ENCODE measurements at places on chromosomes 2 and 18.
A peak's percentile ranks its signal among the peaks of the same experiment; 100 is the strongest.

DNA sequence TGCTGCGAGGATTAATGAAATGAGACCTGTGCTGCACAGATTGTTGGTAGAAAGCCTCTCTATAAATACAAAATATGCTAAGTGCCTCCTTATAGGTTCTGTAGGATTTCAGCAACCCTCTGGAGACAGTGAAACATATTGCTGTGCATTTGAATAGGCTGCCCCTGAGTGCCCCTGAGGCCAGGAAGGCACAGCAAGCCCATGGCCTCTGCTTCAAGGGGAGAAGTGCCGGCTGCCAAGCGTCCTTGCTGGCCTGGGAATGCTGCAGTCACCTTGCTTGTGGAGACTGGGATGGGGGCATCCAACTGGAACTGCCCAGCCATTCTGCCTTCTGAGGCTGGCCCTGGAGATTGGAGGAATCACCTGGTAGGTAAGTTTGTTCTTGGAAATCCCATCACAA is 397.2 kb upstream of the SMIM21 start:
- no peak for DNase-seq

GRCh38 chr2:185219981-185220380 is 518.6 kb upstream of the FSIP2 start:
- no peak for DNase-seq

GRCh38 chr2:234682492-234683228 is 185.8 kb upstream of the ARL4C start:
- DNase-seq = no peak

- DNase-seq = no peak
Measured at GRCh38 chr2:238169708-238170251, 11.0 kb downstream of the ERFE start.

GRCh38 chr18:56112013-56112749 is 524.2 kb upstream of the TCF4 start:
- DNase-seq = no peak

- DNase-seq = no peak
Measured at GRCh38 chr2:5764041-5764440, 71.9 kb downstream of the SOX11 start.

GRCh38 chr2:4662161-4662779 is 958.9 kb downstream of the DCDC2C start:
- DNase-seq = no peak

DNA sequence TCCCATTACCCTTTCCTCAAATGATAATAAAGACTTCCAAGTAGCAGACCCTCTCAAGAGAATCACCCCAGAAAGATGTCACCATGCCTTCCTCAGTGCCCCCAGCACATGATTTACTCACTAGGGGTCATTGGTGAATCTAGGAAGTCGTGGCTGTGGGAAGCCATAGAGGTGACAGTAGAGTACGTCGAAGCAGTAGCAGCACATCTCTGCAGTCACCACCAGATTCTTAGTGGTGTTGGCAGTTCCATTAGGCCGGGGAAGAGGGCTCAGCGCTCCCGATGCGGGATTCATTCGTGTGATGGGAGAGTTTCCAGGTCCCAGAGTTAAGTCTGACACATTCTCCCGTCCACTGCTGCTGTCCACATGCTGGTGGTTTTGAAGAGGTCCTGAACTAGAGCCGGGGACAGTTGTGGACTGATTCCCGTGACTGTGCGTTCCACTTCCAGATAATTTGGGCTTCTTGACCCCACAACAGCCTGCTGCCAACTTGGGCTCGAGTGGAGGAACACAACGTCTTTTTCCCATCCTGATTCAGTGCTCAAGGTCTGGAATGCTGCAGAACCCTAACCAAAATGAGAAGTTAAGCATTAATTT is 12.0 kb downstream of the AMMECR1L start:
- DNase-seq = no peak

DNA sequence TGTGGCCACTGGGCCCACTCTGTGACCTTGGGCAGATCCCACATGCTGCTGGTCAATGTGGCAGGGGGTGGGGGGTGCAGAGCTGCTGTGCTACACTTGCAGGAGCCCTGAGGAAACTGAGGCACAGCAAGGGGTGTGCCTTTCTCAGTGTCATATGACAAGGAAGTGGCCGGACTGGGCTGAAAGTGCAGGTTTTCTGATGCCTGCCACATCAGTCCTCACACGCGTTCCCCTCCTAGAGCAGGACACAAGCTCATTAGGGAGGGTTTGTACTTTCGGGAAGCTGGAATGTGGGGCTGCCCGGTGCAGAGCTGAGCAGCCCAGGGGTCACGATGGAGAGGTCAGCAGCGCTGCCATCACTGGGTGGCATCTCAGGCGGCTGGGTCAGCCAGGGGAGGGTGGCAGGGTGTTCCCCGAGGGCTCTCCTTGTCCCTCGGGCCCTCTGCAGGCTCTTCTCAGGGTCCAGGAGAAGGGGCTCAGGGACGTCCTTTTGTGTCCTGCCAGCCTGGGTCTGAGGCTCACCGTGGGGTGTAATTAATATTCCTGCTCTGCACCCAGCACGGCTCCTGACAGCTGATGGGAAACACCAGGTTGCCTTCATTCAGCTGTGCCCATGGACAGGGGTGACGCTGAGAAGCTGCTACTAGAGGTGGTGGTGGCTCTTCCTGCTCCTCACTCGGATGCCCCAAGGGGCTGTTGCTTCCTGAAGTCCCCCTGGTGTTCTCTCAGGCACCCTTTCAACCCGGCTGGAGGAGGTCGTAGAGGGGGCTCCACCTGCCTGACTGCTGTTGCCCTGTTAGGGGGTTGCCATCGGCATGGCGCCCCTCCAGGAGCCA is 62.1 kb upstream of the HDAC4 start:
- DNase-seq = no peak

- no peak for DNase-seq
Measured at GRCh38 chr2:11073776-11074175, 81.5 kb upstream of the SLC66A3 start.

DNA sequence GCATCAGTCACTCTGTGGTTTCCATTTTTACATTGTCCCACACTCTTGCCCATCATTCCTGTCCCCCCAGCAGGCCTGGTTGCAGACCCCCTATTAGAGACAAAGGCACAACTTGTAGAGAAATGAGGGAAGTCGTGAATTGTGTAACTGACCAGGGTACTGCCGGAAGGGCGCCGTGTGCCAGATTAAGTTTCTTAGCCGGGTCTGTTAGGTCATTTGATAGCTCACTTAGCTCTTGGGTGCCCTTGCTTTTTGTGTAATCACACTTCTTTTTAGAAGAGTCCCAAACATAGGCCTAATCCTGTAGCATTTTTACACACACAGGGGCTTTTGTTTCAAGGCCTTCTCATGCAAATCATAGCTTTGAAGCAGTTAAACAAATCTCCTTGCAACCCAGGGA is 87.2 kb downstream of the CTAGE1 start:
- DNase-seq = no peak

- no peak for DNase-seq
Measured at GRCh38 chr2:181858600-181858999, 32.9 kb upstream of the ITPRID2 start.

- DNase-seq = no peak
Measured at GRCh38 chr18:50427896-50428295, 53.0 kb downstream of the SKA1 start.

- no peak for DNase-seq
Measured at GRCh38 chr2:1552611-1553010, 139.3 kb downstream of the TPO start.

GRCh38 chr18:73992242-73993022 is 155.2 kb downstream of the FBXO15 start:
- no peak for DNase-seq

GRCh38 chr2:105427485-105427884 is 28.6 kb upstream of the FHL2 start:
- no peak for DNase-seq

DNA sequence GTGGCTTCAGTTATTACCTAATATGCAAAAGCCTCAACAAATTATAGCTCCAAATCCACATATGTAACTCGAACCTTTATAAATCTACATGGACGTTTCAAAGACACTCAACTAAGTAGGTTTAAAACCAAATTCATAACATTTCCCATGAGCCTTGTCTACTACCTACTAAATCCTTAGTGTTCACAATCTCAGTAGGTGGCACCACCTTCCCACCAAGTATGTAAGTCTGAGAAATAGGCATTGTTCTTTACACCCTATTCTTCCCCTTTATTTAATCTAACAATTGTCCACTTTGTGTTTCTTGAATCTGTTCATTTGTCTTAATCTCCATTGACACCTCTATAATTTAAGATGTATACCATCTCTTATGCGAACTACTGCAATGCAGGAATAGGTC is 4.6 kb downstream of the PIGN start:
- DNase-seq = no peak

- no peak for DNase-seq
Measured at GRCh38 chr2:64405581-64406406, 48.2 kb upstream of the LGALSL start.

DNA sequence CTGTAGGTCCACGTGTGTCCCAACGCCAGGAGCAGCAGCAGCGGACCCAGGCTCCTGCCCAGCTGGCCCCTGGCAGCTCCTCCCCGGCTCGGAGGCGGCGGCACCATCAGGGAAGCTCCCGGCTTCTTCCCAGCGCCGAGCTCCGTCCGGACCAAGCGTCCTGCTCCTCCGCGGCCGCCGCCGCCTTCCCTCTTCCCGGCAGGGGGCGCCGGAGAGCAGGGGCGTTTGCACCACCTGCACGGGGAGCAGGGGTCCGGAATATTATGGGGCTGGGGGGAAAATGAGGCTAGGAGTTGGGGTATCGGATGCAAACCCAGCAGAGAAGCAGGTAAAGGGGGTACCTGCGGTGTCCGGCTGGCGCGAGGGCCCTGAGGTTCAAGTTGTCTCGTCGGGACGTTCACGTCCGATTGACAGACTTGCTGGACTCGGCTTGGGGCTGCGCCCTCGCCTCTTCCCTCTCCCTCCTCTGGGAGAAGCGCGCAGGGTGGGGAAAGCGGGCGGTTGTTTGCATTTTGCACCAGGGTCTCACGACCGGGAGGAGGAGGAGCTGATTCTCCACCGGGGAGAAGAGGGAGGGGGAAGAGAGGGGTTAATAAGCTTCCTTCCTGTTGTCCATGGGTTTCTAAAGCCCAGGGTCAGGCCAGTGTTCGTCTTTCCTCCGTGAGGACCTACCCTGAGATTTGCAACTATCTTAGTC is at the start of gene CCBE1:
Gene CCBE1 (minus strand): TSS at position 188 of the 697 bp plus-strand sequence.
- DNase-seq = peak; percentile 93

- no peak for DNase-seq
Measured at GRCh38 chr2:34317797-34318196, 718.7 kb upstream of the FAM98A start.

DNA sequence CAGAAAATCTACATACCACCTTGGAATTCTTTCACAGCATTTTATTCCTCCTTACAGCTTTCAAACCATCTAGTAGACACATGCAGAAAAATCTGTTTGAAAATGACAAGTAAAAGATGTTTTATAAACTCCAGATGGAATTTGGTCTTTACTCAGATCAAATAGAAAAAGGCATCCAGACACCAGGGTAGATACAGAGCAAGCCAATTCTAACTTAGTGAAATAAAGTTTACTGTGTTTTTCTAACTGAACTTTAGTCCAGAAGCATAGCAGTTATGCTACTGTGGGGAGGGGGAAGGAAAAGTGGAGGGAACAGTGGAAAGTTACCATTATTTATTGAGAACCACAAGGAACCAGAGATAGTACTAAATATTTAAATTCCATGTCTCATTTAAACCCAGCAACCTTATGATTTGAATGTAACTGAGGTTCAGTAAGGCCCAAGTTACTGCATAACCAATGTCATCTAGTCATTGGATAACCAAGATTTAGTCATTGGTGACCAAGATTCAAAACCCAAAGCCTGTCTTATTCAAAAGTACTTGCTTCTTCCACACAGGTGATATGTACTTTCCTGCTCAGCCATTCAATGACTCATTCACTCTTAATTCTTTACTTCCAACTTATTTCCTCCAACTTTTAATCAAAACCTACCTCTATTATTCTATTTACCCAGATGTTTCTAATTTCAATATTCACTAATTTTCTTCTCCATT is 57.7 kb downstream of the RAD51AP2 start:
- DNase-seq = no peak

DNA sequence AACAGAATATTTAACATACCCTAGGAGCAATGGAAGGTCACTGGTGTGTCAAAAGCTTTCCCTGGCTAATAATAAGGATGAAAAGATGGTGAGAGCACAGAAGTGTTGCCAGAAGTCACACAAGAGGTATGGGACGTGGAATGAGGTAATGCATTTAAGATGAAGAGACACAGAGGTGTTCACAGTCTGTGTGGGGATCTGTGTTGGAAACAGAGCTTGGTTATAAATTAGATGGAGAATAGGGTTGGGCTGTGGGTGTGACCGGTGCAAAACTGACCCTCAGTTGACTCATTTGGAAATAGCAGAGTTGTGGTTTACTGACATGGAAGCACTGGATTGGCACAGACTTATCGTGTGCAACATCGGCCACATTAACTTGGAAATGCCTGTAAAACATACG is 372.5 kb downstream of the SATB2 start:
- no peak for DNase-seq

DNA sequence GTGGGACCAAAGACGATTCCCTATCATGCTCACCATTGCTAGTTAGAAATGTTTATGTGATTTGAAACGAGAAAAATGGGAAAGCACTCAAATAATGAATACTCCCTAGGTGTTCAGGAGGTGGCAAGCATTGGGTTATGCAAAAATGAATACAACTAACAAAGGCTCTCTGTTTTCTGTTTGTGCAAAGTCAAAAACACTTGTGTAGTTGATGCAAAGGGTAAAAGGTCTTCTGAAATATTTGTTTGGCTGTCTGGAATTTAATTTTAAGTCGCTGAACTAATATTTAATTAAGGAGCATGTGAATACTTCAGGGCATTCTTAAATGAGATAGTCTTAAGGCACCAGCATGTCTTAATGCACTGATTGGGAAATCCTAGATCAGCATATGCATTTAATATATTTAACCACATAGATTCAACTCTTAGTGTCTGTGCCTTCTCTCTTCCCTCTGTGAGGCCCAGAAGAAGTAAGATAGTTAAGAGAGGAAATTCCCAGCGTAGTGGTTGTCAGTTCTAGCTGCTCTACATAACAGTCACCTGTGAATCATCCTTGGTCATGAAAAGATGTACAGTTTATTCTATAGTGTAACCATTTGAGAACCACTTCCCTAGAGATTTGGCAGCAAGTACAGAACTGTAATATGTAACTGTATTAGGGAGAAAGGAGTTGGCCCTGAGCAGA is 111.9 kb downstream of the EPC2 start:
- no peak for DNase-seq

- no peak for DNase-seq
Measured at GRCh38 chr2:67642046-67642382, 244.9 kb downstream of the ETAA1 start.

DNA sequence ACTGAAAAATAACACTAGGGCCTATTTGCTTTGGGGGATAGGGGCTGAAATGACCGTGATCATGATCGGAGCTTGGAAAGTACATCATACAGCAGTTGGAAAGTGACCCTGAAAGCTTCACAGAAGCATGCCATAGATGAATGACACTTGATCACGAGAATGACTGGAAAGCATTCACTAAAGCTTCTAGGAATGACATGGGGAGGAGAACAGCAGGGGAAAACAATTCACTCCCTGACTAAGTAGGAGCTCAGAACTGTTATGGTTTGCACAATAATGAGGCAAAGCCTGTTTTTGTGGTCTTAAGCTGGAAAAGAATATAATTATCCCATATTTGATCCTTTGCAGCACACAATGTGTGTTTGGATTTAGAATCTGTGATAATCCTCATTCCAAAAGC is 237.5 kb downstream of the NOL4 start:
- no peak for DNase-seq

- DNase-seq = no peak
Measured at GRCh38 chr2:101512993-101513392, 38.1 kb upstream of the RFX8 start.

- DNase-seq = peak; percentile 29
Measured at GRCh38 chr2:61177727-61178549, 15.9 kb downstream of the C2orf74 start.

GRCh38 chr2:107591561-107592279 is 235.0 kb upstream of the RGPD4 start:
- DNase-seq = no peak
